HFFc6 (cell line): ENCODE measurements at places on chromosomes 16 and 17.

DNA sequence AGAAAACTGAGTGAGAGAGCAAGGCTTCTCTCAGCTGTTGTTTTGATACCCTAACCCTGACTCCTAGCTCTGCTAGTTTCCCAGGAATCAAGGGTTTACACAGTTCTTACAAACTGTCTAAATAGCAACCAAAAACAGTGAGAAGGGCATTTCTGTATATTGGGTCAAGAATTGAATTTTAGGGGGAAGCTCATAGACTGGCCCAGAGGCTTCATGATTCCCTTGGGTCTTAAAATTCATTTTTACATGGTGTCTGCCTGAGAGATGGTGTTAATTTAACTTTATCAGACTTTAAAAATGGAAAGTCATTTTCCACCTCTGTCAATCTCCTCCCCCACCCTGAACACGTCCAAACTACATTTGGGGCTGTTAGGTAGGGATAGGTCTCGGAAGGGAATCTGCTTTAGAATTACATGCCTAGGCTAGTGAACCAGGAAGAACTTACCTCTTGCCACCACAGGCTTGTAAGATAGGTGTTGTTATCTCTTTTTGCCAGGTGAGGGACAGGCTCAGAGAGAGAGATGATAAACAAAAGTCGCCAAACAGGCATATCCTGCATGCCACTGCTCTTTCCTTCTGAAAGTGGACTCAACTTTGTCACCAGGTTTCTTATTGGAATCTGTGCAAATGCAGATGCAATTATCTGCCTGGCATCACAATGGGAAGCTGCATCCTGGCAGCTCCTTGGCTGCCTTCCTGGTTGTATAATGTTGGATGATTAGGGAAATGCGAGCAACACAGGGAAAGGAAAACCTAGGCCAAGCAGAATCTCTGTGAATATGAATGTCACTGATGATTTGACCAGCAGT, 3.1 kb downstream of the PHAF1 start:
- peaks cover 24% of the 10 kb centered on the region for H3K36me3 ChIP-seq
- peaks cover 62% of the 10 kb centered on the region for H3K4me1 ChIP-seq
- no peak overlapping the region for H3K27ac ChIP-seq
- H3K27me3 ChIP-seq, result peaks cover 2% of the 10 kb centered on the region
- H3K4me3 ChIP-seq, result no peak overlapping the region
- no peak for DNase-seq

DNA sequence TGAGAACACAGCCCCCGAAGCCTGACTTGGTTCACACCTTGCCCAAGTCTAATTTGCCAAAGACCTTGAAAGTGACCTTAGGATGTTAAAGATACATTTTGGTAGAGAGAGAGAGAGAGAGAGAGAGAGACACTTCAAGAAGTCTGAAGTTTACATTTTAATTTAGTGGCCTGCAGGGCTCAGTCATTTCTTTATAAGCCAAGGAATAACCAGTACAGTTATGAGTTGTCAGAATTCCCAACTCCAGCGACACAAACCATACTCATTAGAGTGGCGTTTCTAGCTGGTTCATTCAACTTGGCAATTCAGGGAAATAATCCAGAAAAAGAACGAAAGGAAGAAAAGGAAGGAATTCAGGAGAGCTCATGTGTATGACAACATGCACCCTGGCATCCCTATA, 204.1 kb downstream of the CCDC182 start:
- no peaks in the 10 kb centered on the region; the same call in 1 of the 2 replicates for H3K36me3 ChIP-seq
- no peak for DNase-seq
- H3K27ac ChIP-seq, result no peak overlapping the region
- H3K4me3 ChIP-seq, result no peak overlapping the region

DNA sequence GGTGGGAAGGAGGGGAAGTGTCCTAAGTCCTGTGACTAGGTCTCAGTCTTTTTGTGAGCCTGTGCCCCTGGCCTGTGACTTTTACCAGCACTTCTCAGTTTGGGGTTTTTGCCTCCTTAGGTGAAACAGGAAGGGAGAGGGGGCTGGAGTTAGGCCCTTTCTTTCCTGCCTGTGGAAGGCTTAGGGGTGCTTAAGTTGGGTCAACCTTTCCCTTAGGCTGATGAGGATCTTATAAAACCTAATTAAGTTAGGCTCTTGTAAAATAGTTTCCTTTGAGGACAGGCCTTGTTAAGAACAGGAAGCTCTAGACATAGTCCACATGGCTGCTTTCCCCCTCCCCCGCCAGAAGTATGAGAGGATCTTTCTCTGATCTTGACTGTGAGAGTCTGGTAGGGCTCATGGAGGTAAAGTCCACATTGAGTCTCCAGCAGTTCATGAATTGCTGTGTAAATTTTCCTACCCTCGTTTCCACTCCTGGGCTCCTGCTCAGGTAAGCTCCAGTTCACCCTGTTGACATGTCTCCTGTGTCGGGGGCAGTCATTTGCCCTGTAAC, 17.0 kb upstream of the DNASE1 start:
- H3K4me3 ChIP-seq, result no peak overlapping the region
- no peak for DNase-seq
- peak overlapping the region; percentile 50; the same call in 1 of the 2 replicates for H3K27ac ChIP-seq
- H3K36me3 ChIP-seq, result no peaks in the 10 kb centered on the region

DNA sequence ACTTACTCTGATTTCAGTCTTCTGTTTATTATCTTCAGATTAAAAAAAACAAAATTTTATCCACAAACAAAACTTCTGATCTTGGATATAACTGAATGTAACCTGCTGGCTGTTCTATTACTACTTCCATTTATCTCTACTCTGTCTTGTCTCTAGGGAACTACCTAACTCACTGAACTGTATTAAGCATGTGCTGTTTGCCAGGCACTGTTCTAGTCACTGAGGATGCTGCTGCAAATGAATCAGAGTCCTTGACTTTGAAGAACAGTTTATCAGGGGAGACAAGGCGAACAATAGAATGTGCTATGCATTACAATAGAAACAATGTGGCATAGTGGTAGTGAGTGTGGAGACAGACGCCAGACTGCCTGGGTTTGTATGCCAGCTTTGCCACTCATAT, 2.3 kb upstream of the ANKRD40 start:
- H3K4me1 ChIP-seq, result peaks cover 35% of the 10 kb centered on the region
- peaks cover 4% of the 10 kb centered on the region; the same call in 1 of the 2 replicates for H3K36me3 ChIP-seq
- peaks cover 6% of the 10 kb centered on the region; the same call in 1 of the 2 replicates for H3K27me3 ChIP-seq
- no peak overlapping the region for H3K27ac ChIP-seq
- no peak overlapping the region for H3K4me3 ChIP-seq
- no peak for DNase-seq

DNA sequence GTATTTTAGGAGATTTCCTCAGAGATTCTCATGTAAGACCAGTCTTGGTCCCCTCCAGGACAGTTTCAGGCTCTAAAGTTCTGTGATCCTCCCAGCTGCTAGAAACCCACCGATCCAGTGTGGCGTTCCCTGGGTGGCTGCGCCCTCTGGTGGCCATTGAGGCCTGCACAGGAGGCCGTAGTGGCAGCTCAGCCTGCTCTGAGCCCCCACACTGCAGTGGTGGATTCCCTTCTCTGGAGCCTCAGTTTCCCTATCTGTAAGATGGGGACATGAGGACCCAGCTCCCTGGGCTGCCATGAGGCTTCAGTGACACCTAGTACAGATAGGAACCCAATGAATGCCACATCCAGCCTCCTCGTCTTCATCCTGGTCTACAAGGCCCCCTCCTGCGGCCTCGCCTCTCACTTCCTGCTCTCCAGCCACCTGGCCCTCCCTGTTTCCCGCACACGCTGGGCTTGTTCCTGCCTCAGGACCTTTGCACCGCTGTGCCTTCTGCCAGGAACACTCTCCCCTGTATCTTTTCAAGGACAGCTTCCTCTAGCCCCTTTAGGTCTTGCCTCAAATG, 16.5 kb downstream of the CCDC102A start:
- no peaks in the 10 kb centered on the region for H3K36me3 ChIP-seq
- H3K4me1 ChIP-seq, result no peaks in the 10 kb centered on the region
- DNase-seq, result peak; percentile 45
- H3K27ac ChIP-seq, result no peak overlapping the region
- H3K4me3 ChIP-seq, result no peak overlapping the region

DNA sequence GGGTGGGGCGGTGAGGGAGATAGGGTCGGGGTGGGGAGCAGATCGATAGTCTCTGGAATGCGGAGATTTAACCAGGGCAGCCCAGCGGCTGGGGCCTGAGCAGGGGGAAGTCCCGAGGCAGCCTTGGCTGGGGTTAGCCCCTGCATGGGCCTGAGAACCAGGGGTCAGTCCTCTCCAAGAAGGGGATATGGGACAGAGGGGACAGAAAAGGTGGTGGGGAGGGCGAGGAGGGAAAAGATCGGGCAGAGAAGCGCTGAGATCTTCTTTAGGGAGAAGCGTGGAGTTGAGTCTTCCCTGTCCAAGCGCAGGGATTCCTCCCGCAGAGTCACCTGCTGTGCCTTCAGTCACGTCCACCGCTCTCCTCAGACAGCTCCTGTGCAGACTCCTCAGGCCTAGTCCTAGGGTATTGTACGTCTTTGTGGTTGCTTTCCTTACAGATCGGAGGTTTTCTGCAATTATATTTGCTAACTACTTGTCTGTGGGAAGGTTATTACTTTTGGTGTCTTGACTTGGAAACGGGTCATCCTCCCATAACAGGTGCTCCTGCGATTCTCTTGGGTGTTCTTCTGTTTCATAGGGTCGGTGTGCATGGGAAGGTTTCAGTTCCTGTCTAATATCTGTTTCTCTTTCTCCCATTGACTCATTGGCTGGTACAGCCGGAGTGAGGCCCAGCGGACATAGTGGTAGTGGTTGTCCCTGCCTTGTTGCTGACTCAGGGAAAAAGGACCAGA, 952 bp downstream of the CD300A start:
- H3K4me3 ChIP-seq, result no peak overlapping the region
- no peak for DNase-seq
- peaks cover 3% of the 10 kb centered on the region for H3K27me3 ChIP-seq
- H3K27ac ChIP-seq, result no peak overlapping the region
- H3K36me3 ChIP-seq, result no peaks in the 10 kb centered on the region

GRCh38 chr17:55436224-55437158, 14.9 kb upstream of the MMD start:
- no peak overlapping the region for H3K27ac ChIP-seq
- no peak overlapping the region for H3K4me3 ChIP-seq
- H3K36me3 ChIP-seq, result no peaks in the 10 kb centered on the region
- peaks cover 50% of the 10 kb centered on the region for H3K4me1 ChIP-seq
- DNase-seq, result no peak

DNA sequence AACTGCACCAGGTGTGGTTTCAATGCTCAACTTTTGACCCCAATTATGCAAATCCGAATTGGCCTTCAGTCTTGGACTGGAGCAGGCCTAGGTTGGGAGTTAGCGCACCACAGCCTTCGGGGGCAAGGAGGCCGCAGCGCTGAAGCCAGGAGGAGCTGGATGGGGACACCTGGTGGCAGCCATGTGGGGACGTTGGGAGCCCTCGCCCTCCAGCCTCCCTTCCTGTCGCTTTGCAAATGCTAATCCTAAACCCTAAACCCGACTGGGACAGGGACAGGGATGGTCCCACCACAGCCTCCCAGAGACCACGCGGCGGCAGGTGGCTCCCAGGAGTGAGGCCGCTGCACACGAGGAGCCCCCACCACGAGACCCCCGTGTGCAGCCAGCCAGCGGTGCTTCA, 58.7 kb downstream of the KLHDC4 start:
- no peak overlapping the region for H3K4me3 ChIP-seq
- DNase-seq, result no peak
- no peaks in the 10 kb centered on the region for H3K27me3 ChIP-seq
- H3K4me1 ChIP-seq, result no peaks in the 10 kb centered on the region

DNA sequence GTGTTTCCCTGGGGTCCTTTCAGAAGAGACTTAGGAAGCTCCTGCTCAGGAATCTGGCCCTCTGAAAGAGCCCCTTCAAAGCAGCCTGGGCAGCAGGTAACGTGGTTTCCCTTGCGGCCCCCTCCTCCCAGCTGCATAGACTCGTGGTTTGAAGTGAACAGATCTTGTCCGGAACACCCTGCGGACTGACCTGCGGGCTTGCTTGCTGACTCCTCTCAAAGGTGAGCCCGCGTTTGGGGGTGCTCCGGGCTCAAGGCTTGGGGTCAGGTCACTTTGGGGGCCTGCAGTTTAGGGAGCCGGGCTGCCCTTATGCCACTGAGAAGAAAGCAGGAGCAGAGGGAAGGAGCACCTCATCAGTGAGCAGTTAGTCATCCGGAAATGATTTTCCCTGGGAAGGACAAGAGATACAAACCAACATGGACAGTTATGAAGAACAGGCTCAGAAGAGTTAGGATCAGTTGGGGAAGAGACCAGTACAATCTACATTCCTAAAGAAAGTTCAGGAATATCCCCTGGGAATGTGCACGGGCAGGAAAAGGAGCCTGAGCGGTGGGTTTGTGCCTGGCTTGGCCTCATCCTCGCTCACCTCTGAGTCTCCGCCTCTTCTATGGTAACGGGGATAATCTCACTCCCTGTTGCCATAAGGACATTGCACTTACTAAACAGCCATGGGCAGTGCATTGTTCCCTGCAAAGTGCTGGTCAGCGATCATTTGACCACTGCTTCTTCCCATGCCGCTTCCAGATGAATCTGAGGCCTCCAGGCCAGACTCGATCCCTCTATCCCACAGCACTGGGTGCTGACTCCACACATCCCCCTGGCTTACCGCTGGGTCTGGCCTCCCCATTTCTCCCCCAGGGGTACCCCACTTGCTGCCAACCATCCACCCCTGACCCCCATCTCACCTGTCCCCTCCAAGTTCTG, 10.0 kb downstream of the LDHD start:
- H3K4me1 ChIP-seq, result peaks cover 50% of the 10 kb centered on the region
- H3K27me3 ChIP-seq, result peaks cover 1% of the 10 kb centered on the region
- no peak overlapping the region for H3K27ac ChIP-seq
- no peak for DNase-seq

DNA sequence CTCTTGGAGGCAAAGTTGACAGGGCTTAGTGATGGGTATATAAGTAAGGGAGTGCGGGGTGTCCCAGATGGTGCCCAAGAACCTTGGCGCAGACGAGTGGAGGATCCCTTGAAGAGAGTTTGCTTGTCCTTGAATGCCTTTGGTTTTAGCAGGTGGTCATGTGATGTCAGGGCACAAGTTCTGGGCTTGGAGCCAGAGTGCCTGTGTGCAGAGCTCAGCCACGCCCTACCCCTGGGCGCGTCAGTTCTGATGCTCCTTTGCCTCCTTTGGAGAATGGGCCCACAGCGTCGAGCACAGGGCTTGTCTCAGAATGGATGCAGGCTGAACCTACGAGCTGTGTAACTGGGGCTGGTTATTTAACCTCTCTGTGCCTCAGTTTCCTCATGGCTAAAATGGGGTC, 412.2 kb upstream of the EEF2KMT start:
- H3K27ac ChIP-seq, result no peak overlapping the region
- peaks cover 5% of the 10 kb centered on the region; the same call in 1 of the 2 replicates for H3K36me3 ChIP-seq
- DNase-seq, result no peak
- no peaks in the 10 kb centered on the region; the same call in 1 of the 2 replicates for H3K4me1 ChIP-seq
- H3K4me3 ChIP-seq, result no peak overlapping the region

DNA sequence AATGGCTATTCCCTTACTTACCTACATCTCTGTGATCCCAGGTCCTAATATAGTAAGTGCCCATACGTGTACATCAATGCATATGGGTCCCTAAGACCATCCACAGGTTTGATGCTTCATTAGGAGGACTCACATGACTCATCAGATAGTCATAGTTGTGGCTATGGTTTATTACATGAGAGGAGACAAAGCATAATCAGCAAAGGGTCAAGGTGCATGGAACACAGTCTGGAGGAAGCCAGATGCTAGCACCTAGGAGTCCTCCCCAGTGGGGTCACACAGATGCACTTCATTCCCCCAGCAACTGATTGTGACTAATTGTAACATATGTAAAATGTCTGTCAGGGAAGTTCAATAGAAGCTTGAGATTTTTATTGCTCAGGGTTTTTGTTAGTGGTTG, 42.8 kb downstream of the PHKB start:
- peaks cover 33% of the 10 kb centered on the region for H3K36me3 ChIP-seq
- peak; percentile 12 for DNase-seq
- H3K4me1 ChIP-seq, result peaks cover 16% of the 10 kb centered on the region
- H3K27ac ChIP-seq, result no peak overlapping the region
- no peaks in the 10 kb centered on the region; the same call in 1 of the 2 replicates for H3K27me3 ChIP-seq
